ENCODE measurements at places on chromosomes 1 and 21.

DNA sequence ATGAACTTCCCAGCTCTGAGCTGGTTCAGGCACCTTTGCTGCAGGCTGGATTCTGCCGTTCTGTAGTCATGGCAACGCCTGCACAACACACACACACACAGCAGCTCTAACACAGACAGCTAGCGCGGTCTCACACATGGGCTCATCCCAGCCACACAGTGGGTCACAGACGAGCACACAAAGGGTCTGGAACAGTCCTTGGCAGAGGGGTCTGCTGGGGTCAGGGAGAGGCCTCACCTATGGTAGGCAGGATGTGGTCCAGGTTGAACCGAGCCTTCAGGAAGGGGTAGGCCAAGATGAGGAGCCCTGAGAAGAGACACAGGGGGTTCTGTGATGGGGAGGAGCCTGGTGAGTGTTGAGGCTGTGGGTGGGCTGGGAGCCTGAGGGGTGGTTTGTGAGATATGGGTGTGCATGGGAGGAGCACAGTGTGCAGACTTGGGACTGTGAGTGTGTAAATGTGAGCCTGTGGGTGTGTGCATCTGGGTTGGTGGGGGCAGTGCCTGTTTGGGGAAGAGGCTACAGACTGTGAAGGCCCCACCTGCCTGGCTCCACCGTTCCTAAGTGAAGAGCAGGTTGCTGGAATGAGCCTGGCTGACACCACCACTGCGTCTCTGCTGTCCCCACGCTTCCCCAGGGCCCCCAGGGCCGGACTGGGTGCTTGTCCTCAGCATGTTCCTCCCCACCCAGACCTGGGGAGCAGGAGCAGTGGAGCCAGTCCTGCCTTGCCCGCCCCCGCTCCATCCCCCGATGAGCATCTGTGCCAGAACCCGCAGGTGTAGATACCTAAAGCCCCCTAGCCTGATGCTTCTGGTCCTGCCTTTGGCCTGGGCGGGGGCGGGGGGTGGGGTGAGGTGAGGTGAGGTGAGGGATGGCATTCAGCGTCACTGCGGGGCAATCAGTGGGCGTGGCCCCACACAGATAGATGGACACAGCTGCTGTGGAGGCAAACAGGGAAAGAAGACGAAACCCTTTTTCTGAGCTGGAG, 1.5 kb downstream of the KNCN start:
- peak; percentile 55 for DNase-seq

- no peak for DNase-seq
These were observed 117.2 kb downstream of the SLC25A24 start for GRCh38 chr1:108082738-108083562.

GRCh38 chr21:37484535-37485474, 118.2 kb downstream of the DYRK1A start:
- no peak for DNase-seq

GRCh38 chr1:175853681-175854080, 110.3 kb upstream of the TNR start:
- DNase-seq, result no peak

- DNase-seq, result no peak
These were observed 46.3 kb upstream of the TARBP1 start for GRCh38 chr1:234525099-234525799.

GRCh38 chr1:193971595-193971994, 785.2 kb upstream of the B3GALT2 start:
- DNase-seq, result no peak
